T-helper 2 cell (primary cell): ENCODE measurements at places on chromosomes 13 and 19.

GRCh38 chr19:47699360-47699917 is 13.8 kb upstream of the EHD2 start:
- DNase-seq: peak; percentile 51

GRCh38 chr13:84605927-84606326 is 723.7 kb upstream of the SLITRK1 start:
- DNase-seq: no peak

GRCh38 chr19:39166571-39167391 is 30.0 kb upstream of the NCCRP1 start:
- DNase-seq: no peak

GRCh38 chr13:63161219-63161618 is 1745.6 kb upstream of the PCDH20 start:
- DNase-seq: no peak

GRCh38 chr19:18878858-18879578 is 16.9 kb downstream of the CERS1 start:
- DNase-seq: no peak

- no peak for DNase-seq
Observed at GRCh38 chr19:29779921-29780320, 31.9 kb upstream of the CCNE1 start.

- DNase-seq: no peak
Observed at GRCh38 chr19:49342291-49342721, 7.1 kb downstream of the CD37 start.

DNA sequence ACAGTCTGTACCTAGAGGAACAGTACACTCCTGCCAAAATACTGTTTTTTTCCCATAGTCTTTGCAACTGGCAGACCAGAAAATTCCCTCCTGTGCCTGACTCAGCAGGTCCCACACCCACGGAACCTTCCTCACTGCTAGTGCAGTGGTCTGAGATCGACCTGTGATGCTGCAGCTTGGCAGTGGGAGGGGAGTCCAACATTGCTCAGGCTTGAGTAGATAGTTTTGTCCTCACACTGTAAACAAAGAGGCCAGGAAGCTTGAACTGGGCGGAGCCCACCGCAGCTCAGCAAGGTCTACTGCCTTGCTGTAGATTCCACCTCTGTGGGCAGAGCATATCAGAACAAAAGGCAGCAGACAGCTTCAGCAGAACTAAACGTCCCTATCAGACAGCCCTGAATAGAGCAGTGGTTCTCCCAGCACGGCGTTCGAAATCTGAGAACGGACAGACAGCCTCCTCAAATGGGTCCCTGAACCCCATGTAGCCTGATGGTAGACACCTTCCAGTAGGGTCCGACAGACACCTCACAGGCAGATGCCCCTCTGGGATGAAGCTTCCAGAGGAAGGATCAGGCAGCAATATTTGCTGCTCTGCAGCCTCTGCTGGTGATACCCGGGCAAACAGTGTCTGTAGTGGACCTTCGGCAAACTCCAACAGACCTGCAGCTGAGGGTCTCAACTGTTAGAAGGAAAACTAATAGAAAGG is 92.7 kb downstream of the SUCLA2 start:
- DNase-seq: no peak

- DNase-seq: no peak
Observed at GRCh38 chr19:46040952-46041500, at the start of gene IGFL4. TSS of gene IGFL4 (minus strand) at chr19:46041002. CDS start at chr19:46040962, 40 bp downstream.

GRCh38 chr19:45501730-45502014 is 3.4 kb downstream of the PPM1N start:
- no peak for DNase-seq

GRCh38 chr13:50378509-50379044 is 363.3 kb downstream of the KCNRG start:
- DNase-seq: peak; percentile 16

DNA sequence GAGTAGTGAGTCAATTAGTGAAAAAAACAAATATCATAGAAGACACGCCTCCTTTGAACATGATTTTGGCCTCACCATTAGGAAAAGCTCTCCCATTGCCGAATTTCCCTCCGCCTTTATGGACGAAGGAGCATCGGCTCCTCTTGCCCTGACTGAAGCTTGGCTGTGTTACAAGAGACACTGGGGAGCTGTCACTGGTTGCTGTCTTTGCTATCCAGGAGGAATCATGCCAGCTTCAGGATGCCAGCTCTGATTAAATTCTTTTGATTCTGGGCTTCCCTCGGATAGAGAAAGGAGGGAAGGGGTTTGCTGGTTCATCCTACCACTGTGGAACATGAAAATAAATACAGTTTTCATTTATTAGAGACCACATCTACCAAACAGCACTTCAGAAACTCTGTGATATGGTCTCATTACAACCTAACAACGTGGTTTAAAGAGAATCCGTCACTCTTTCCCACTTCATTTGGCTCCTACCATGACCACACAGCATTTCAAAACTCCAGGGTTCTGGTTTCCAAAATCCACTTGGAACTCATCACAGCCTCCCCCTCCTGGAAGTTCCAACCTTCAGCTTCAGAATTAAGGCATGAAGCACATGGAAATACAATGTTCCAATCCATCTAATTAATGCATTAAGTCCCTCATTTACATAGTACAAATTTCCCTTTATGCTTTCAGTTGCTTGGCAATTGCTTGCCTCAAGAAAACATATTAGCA is 446.0 kb downstream of the EFNB2 start:
- DNase-seq: no peak
